NCI-H187 (cell line): ENCODE measurements at places on chromosomes 6 and 20.

DNA sequence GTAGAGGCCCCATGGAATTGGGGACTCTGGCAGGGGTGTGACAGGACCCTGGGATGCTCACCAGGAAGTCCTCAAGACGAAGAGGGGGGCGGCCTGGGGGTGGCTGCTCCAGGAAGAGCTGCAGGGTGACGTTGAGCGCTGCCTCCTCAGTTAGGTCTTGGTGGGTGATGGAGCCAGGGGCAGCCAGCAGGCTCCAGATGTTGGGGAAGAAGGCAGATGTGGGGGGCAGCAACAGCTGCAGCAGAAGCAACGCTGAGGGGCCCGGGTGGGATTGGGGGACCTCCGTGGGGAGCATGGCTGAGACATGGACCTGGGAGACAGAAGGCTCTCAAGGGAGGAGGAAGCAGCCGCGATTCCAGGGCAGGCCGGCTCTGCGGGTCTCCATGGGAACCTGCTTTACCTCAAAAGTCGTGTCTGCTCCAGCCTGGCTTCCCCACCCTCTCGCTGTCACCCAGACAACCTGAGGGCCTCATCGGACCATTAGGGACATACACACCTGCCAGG, 591 bp downstream of the VWA7 start:
- no peak for DNase-seq

- no peak for DNase-seq
Observed at GRCh38 chr6:149483334-149483725, 1.5 kb downstream of the ZC3H12D start.

GRCh38 chr6:56713254-56713672, 70.6 kb upstream of the DST start:
- DNase-seq: no peak

DNA sequence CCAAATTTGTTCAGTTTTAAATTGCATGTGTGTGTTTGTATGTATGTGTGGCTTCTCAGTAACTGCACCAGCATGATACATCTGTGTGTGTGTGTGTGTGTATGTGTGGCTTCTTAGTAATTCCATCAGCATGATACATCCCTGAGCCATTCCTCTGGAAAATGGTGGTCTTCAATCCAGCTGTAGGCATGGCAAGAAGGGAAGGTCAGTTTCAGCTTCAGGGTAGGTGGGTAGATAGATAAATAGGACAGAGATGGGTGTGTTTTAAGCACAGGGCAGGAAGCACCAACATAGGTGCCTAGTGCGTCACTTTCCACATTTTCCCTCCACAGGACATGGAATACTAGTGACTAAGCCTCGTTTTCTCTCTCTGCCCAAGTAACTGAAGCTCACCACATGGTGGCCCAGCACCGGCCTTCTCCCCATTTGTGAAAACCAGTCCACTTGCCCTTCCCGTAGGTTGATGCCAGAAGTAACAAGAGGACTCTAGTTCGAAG, 82.9 kb downstream of the RPP40 start:
- DNase-seq: no peak

GRCh38 chr6:36677753-36678487, 594 bp upstream of the CDKN1A start:
- no peak for DNase-seq

- DNase-seq: no peak
Observed at GRCh38 chr20:46196990-46197389, 78.9 kb downstream of the CD40 start.

DNA sequence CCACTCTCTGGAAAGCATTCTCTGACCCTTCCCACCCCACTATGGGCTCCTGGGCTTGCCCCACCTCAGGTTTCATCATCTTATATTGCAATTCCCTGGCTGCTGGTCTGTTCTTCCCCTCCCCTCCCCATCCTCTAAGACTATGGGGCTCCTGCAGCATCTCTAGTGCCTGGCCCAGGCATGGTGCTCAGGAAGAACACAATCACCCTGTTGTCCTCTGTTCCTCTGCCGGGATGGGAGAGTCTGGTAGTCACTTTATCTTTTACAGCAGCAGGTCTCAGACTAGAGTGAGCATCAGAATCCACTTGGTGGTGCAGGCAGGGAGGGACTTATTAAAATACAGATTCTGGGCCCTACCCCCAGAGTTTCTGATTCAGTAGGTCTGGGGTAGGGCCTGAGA, 5.0 kb upstream of the LPIN3 start:
- DNase-seq: no peak

- no peak for DNase-seq
Observed at GRCh38 chr20:56780266-56780665, 151.2 kb downstream of the TFAP2C start.

DNA sequence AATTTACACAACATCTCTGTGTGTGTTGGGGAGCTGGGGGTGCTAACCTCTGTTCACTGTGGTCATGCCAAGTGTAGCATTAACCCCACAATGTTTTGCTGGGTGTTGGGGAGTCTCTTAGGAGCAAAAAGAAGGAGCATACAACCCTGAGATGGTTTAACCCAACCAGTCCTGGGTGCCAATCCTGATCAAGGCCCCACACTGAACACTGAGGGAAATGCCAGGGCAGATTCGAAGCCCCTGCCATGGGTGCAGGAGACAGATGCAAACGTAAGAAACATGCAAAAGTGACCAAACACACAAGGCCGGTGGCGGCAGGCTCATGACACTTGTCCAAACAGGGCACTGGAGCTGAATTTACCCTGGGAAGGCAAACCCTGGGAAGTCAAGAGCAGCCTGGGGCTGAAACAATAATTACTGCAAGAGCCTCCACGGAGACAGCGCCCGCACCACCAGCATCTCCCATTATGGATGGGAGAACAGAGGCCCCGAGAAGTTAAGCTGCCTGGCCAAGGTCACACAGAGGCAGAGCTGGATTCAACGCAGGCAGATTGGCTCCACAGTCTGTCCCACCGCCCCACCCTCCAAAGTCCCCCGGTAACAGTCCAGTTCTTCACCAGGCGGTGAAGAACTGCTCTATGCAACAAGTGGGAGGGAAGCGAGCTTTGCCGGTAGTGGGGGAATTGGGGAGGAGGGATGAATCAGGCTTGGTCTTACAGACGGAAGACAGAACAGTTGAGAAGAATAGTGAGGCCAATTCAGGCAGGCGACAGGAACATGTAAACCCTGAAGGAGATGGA, 8.5 kb downstream of the ACSS1 start:
- DNase-seq: no peak

DNA sequence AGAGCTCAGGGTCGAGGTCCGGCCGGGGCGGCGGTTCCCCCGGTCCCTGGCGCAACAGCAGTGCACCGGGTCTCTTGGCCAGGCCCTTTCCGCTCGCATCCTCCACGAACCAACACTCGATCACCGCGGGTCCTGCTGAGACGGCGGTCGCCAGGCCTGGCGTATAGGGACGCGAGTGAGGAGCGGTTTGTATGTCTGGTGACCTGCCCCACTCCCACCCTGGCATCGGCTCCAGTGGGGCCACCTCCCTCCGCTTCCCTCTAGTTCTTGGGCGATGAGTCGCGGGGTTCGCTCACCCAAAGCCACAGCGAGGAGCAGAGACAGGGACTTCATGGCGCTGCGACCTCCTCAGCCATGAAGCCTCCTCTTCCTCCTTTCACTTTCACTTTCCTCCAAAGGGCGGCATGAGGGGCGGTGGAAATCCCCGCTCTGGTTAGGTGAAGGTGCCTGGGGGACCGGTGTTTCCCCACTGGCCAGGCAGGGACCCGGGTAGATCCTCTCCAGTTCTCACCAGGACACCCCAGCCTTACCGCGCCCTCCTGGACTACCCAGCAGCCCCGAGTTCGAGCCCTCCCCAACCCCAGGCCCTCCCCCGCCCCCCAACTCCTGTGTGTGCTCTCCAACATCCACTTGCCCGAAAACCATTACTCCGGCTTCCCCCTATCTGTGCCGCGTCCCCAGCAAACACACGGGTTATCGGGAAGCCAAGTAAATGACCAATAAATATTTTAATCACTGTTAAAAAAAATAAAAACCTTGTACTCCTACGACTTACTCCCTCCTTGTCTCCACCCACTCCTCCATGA, at the start of gene TAPBP:
TSS of gene TAPBP (minus strand) at position 370 of the 806 bp plus-strand sequence. CDS start at position 333, 37 bp downstream.
- DNase-seq: no peak

DNA sequence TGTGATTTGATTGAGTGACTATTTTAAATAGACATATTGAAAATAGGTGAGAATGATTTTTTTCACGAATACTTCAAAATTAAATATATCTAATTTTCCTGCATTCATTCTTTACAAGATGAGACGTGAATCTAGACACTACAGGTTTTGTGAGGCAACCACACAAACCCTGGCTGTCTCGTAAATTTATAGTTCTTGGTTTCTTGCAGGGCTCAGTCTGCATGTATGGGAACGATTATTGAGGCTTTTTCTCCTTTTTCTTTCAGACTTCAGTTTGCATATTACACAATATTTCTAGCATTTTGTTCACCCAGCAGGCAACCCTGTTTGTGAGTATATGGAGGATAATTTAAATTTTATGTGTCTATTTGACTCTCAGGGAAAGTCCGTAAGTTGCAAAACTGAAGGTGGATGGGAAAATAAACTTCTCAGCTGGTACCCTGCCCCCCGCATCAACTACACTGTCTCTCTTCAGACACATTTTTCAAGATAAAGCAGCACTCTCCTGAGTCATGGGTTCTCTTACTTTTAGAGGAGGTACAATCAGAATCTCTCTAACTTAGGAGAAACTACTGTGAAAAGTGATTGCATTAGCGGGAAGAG, 1349.3 kb downstream of the GRIK2 start:
- no peak for DNase-seq

DNA sequence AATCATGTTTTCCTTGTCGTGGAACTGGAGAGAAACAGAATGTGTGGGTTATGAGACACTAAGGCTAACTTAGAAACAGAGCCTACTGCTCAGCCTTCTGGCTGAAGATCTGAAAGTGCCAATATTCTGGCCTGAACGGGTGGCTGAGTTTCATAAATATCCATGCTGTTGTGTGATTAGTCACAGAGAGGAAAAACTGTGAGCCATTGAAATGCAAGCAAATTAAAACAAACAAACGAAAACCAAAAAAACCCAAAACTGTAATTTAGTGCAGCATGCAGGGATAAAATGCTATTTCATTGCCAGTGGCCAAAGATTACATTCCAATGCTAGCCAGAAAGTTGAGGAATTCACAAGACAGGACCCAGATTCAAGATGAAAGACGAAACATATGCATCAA, 315.1 kb downstream of the UBE3D start:
- DNase-seq: no peak

- no peak for DNase-seq
Observed at GRCh38 chr20:55500130-55500529, 505.2 kb downstream of the CBLN4 start.

DNA sequence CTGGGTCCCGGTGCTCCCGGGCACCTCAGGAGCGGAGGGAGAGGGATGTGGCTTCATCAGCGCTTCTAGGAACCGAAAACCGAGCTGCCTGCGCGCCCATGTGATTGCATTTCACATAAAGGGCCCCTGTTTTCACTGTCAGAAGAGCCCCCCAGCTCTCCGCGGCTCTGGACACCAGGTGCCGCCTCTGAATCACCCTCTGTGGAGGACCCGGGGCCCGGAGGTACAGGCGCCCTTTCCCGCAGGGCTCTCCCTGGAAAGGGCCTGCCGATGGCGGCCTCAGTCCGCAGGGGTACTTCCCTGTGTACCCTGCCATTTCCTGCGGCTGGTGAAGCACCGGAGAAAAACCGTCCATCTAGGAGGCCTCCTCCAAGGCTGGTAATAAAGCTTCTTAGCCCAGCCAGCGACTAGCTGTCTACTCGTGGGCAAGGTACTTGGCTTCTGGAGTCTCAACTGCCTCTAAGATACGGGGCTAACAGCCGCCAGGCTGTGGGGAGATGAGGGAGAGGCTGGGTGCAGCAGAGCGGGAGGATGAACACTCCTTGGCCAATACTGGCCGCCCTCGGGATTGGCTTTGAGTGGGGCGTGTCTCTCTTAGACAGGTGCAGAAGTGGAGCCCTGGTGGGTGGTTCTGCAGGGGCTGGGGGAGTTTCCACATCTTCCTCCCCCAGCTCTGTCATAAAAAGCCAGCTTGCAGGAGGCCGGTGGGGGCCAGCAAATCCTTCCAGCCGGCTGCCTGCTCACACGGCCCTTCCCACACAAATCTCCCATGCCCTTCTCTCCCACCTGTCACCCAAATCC, 1.6 kb downstream of the PPP1R16B start:
- DNase-seq: peak; percentile 60

DNA sequence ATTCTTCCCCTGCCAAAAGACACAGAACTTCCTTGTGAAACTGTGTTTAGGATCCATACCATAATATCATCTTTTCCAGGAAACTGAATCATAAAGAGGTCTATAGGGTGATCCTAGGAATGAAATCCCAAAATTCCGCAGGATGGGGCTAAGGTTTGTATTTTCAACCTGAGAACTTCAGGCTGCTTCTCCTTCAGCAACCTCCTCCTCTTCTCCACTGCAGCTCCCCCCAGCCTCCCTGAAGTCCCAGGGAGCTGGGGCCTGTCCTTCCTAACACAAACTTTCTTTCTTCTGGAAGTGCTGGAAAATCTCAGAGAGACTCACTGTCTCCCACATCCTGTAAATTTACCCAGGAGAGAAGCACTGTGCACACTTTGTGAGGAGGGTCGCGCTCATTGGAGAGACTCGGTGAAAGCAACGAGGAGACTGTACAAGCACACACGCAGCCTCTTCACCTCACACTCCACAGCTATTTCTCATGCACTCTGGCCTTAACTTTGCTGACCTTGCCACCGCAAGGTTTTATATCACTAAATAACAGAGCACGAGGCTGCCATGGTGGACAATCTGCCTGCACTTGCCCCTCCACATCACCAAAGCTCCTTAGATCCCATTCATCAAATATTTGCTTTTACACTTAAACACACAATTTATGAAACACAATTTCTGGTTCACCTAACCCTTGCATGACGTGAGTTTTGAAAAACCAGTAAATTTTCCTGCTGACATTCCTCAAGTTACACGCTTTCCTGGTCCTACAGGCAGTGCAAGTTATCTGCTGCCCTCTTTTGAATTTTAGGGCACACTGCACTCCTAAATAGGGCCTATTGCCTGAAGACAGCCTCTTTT, 14.3 kb downstream of the ID4 start:
- DNase-seq: peak; percentile 63

DNA sequence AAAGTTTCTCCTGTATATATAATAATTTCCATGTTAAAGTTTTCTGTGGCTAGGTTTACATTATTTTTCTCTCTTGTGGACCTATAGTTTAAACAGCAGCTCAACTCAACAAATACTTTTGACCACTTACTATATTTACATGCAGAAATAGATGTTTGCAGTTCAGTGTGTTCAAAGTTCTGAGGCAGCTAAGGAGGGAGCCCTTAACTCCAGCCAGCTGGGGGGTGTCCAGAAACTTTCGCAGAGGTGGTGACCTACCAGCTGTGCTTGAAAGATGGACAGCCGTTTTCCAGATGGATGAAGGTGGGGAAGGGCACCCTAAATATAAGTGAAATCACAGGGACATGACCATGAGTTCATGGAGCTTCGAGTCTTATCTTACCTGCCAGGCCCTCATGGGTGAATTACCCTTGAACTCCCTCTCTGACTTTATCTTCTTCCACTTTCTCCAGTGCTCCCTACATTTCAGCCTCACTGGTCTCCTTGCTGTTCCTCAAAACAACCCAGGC, 33.4 kb downstream of the DHX35 start:
- DNase-seq: no peak
